ENCODE measurements at places on chromosomes 12 and 14. TPM values are rescaled to one million over a fixed set of nuclear protein-coding genes. Genes with fewer than 3 reads are reported as not detected.

The BTBD7 gene
- total RNA-seq: 27.7 TPM

The RERGL gene
- 4.0 TPM for total RNA-seq

The BRI3BP gene
- 5.5 TPM for total RNA-seq

The GPR162 gene
- 13.1 TPM for total RNA-seq

The HSPA2 gene
- 67.6 TPM for total RNA-seq

The FAM90A1 gene
- total RNA-seq: not detected

The FBLN5 gene
- 65.3 TPM for total RNA-seq

The ARG2 gene
- total RNA-seq: 3.9 TPM

The SERPINA5 gene
- total RNA-seq: not detected

The KRT83 gene
- not detected for total RNA-seq

The RPS6KL1 gene
- total RNA-seq: 12.6 TPM

GRCh38 chr14:90491911-90492531 lies 95.2 kb downstream of the CALM1 start:
- no peak for DNase-seq

- no peak for DNase-seq
Measured at GRCh38 chr14:105136401-105137322, 31.9 kb downstream of the JAG2 start.

GRCh38 chr12:30023186-30023585 lies 239.4 kb upstream of the TMTC1 start:
- no peak for DNase-seq

DNA sequence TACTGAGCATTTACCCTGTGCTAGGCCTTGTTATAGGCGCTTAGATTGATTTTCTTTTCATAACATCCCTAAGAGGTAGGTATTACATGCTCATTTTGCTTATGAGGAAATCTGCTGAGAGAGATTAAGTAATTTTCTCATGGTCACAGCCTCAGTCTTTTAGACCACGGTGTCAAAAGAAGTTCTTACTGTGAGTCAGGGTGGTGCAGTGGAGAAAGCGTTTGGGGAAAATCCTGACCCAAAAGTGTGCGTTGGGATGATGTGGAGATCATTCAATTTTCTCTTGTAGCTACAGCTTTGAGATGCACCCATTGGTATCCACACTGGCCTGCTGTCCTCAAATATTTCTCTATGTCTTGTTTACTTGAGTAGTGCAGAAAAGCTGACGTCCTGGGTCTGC lies 8.2 kb downstream of the ANG start:
- DNase-seq: no peak

GRCh38 chr14:33402604-33403003 lies 463.9 kb downstream of the NPAS3 start:
- DNase-seq: peak; percentile 14

DNA sequence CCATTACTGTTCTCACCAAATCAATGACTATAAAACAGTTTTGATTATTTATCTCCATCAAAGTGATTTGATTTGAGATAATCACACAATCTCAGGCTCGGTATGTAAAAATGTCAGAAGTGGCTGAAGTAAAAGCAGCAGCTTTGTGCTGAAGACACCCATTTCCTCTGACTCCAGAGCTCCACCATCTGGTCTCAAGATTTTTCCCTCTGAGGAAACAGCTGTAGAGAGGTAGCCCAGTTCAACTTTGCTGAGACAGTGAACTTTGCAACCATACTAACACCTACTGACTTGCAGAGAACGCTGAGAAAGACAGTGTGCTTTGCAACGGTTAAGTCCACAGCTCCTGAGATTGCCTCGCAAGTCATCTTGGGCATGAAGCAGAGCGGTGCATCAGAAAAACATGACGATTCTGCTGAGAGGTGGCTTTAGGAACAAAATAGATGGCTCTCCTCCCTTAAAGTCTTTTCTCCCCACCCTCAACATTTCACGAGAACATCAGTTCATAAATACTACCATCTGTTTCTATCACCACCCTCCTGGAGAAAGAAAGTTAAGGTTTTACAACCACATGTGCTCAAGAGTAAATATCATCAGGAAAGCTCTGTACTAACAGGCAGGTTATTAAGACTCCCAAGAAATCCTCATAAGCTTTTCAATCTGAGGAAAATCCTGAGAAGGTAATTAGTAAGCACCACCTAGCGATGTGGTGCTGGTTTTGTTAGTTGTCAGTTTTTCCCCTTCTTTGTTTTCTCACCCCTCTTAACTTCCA lies 34.8 kb downstream of the HIGD1C start:
- DNase-seq: peak; percentile 79

GRCh38 chr14:77805706-77806105 lies 5.8 kb downstream of the ADCK1 start:
- no peak for DNase-seq

- DNase-seq: peak; percentile 12
Measured at GRCh38 chr12:94150240-94151121, 2.1 kb downstream of the PLXNC1 start.

DNA sequence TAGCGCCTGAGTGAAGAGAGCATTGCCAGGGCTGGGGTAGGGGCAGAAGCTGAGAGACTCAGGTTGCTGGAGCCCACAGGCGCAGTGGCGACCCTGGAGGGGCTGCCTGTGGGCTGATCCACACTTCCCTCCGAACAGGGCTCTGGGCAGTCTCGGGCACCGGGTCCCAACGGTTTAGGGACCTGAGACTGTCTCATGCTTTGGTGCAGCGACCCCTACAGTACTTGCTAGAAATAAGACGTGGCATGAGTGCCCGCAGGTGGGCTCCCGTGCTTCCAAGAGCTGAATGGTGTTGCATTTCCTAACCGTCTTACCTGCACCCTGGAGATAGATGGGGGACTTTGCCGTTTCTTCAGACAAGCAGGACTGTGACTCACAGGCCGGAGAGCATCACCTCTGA lies 57.4 kb downstream of the AACS start:
- DNase-seq: no peak

GRCh38 chr14:46887144-46887543 lies 235.6 kb upstream of the RPL10L start:
- DNase-seq: no peak

DNA sequence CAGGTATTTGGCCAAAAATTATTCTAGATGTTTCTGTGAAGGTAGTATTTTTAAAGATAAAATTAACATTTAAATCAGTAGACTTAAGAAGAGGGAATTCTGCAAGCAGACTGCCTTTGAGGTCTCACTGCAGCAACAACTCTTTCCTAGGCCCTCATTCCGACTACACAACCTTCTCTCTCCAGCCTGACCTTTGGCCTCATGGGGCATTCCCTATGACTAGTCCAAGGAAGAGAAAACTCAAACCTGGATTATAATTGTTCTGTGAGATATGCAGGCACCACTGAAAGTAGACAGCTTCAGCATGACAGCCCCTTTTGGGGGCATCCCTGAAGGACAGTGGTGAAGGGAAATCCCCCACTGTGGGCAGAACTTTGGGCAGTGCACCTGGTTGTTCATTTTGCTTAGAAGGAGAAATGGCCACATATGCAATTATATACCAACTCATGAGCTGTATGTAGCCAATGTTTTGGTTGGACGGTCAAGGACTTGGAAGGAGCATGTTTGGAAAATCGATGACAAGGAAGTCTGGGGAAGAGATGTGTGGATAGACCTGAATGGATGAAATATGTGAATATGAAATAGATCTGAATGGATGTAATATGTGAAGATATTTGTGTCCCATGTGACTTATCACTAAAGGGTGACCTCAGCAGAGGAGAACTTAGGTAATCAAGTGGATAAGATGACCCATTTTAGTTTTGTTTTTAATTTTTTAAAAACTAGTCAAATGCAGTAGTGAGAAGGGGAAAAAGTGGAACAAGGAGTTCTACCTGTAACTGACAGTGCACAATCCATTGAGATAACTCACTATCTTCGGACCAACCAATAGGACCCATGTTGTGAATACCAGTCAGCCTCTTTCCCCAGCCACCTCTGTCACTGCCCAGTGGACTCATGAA lies 233.3 kb upstream of the FOXN3 start:
- no peak for DNase-seq

DNA sequence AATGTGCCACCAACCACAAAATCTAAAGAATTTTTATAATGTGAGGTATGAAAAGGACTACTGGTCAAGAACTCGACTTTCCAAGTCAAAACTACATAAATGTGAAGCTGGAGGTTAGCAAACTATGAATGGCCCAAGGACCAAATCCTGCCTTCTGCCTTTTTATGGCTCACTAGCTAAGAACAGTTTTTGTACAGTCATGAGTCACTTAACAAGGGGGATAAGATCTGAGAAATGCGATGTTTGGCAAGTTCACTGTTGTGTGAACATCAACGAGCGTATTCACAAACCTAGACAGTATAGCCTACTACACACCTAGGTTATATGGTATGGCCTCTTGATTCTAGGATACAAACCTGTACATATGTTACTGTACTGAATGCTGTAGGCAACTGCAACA lies 28.2 kb downstream of the FERMT2 start:
- DNase-seq: no peak

DNA sequence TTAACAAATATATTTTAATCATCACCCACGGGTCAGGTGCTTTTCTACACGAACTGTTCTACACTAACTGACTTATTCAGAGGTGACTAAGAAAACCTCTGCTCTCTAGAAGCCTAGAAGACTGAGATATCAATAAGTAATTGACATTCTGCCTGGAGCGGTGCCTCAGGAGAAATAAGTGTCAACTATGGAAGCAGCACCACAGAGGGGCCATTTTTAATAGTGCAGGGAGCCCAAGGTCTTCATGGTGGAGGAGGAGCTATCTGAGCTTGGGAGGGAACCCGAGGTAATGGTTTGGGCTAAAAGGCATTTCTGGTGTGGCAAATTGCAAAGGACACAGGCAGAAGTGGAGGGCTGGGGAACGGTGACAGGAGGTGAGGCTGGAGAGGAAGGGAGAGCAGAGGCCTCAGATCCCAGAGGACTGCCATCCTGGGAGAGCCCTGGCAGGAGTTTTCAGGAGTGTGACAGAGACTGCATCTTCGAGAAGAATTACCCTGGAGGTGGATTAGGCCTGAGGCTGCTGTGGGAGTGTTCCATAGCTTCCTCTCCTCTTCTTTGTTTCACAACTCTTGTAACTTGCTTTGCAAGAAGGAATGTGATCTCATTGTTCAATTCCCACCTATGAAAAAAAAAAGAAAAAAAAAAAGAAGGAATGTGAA lies 123.1 kb downstream of the NPAS3 start:
- DNase-seq: no peak

- DNase-seq: no peak
Measured at GRCh38 chr12:7327918-7328317, 24.0 kb downstream of the ACSM4 start.

GRCh38 chr12:45425426-45425825 lies 209.5 kb downstream of the ANO6 start:
- no peak for DNase-seq
